ENCODE measurements at places on chromosomes 7 and 10. TPM values are rescaled to one million over a fixed set of nuclear protein-coding genes. Genes with fewer than 3 reads are reported as not detected.

Gene C10orf62
- total RNA-seq, result not detected

Gene PDK4
- total RNA-seq, result not detected

Gene SLF2
- total RNA-seq, result 40.6 TPM

Gene RNF148
- total RNA-seq, result not detected

Gene SCIN
- not detected for total RNA-seq

Gene KLF14
- total RNA-seq, result not detected

Gene ARMH3
- 24.4 TPM for total RNA-seq

Gene SFTPD
- not detected for total RNA-seq

Gene HABP2
- total RNA-seq, result not detected

Gene ITGA8
- total RNA-seq, result 0.37 TPM

Gene UBE2D1
- 23.9 TPM for total RNA-seq

Gene PNLIP
- not detected for total RNA-seq

Data from neural crest cell (in vitro differentiated cells).